ENCODE measurements at places on chromosomes 16 and 17.

GRCh38 chr16:78249832-78250231 is 150.4 kb downstream of the WWOX start:
- no peak for DNase-seq

DNA sequence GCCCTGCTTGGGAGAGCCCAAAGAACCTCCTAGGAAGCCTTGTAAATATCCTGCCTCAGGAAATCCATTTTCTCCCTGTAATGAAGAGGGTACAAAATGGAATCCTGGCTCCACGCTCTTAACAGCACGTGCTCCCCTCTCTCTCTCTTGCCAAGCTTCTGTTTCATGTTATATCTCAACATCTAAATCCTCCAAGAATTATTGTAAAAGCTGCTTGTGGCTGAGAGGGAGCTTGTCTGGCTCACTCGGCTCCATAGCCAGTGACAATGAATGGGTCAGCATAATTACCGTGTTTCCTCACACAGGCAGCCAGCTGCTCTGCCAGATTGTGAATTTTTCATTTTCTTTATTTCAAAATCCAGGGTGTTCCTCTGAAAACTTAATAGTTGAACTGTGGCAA is 317.8 kb downstream of the RBFOX1 start:
- DNase-seq = no peak

DNA sequence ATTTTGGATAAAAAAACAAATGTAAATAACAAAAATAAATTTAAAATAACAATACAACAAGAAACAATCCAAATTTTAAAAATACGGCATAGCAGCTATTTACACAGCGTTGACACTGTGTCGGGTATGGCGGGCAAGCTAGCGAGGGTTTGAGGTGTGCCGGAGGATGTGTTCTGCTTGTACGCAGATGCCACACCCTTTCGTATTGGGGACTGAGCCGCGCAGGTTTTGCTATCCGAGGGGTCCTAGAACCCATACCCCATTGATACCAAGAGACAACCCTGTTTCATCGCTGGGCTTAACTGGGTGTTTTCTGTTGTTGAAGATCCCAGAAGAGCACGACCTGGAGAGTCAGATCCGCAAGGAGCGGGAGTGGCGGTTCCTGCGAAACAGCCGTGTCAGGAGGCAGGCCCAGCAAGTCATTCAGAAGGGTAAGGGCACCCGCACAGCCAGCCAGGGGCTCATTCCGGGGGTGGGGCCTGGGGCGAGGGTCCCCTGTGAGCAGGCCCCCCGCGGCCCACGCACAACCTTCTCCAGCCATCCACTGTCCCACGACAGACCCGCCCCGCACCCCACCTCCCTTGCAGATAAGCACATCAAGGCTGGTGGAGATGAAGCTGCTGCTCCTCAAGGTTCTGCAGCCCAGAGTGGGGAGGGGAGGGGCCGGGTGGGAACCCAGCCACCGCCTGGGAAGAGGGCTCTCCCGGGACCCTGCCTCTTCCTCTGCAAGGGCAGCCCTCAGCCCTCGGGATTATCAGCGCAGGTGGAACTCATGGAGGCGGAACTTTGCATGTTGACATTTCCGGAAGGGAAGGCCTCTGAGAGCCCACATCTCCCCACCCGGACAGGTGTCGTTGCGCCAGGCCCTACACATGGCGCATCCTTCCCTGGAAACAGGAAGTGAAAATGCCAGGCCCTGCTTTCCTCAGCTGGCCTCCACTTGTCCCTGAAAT is 51.2 kb upstream of the CHMP6 start:
- no peak for DNase-seq

- DNase-seq = peak; percentile 67
Measured at GRCh38 chr17:44708401-44709263, at the start of gene DBF4B. TSS of gene DBF4B (plus strand) at chr17:44708665. CDS start at chr17:44708821, 156 bp downstream.

- no peak for DNase-seq
Measured at GRCh38 chr16:75062135-75062975, 54.2 kb downstream of the LDHD start.

DNA sequence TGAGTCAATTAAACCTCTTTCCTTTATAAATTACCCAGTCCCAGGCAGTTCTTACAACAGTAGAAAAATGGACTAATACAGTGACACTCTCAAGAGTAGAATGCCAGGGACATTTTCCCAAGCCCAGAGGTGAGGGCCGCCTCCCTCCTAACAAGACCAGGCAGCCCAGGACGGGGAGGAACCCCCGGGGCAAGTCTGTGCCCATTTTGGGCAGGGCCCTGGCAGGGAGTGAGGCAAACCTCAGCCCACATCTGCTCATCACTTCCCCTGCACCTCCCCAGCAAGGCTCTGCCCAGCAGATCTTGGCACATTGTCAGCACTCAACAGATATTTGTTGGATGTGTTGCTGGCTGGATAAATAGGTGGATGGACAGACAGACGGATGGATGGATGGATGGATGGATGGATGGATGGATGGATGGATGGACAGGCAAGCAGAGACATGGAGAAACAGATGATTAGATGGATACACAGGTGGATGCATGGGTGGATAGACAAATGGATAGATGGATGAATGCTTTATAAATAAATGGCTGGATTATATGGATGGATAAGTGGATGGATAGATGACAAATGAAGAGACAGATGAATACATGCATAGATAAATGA is 271.3 kb downstream of the PARN start:
- DNase-seq = no peak

DNA sequence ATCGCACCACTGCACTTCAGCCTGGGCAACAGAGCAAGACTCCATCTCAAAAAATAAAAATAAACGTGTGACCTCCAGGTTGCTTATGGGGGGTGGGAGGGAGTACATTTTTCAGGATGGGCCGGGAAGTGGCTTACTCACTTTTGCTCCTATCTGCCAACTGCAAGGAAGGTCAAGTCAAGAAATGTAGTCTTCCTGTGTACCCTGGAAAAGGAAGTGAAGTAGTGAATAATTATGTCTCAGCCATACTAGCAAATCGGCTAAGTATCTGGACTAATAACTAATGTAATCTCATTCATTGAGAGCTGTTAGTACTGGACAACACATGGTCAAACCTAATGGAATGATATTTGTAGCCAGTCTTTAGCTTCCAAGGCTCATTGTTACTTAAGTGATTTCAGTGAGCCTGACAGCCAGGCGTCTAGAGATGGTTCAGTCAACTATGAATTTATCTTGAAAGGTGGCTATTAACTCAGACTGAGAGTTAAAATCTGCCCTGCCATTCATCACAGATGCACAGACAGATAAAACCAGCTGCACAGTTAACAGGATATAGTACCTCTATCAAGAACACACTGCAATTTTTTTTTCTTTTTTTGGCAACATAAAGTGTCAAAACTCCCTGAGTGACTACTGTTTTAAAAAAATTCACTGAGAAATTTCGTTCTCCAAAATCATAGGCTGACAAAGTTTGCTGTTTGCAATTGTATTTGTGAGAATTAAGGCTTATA is 3.7 kb upstream of the TACO1 start:
- no peak for DNase-seq

GRCh38 chr17:70776441-70776840 is 607.1 kb downstream of the KCNJ2 start:
- no peak for DNase-seq

DNA sequence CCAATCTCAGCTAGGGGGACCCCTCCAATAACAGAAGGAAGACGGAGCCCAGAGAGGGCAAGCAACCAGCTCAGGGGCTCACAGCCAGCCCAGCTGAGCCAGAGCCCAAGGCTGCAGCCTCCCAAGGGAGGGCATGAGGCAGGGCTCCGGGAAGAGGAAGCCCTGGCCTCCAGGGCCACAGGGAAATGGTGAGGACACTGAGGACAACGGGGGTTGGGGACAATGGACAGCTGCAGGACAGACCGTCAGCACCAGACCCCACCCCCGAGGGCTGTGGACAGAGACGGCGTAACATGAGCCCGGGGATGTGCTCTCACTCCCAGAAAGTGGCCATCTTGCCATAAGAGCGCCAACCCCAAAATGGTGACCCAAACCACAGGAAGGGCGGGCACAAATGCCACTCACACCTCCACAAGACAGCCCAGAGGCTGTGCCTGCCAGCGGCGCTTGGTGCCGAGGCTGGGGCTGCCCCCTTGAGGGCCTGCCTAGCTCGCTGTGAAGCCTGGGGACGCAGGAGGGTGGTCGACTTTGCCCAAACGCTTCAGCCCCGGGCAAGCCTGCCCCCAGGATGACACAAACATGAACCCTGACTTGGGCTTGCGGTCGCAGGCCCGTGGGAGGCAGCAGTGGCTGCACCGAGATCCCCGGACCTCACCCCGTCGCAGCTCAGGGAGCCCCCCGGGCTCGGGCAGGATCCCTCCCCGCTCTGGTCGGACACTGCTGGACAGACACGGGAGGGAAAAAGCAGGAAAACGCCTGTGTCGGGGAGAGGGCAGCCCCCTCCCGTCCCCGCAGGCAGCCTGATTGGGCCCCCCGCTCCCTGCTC is 10.5 kb downstream of the PIMREG start:
- DNase-seq = no peak

Data from stimulated activated CD4-positive, alpha-beta T cell treated with anti-CD3 and anti-CD28 coated beads, TNF-alpha, amount 100 ng/mL, for 1 hour (primary cell).